ENCODE measurements at places on chromosomes 3 and 15. TPM values are rescaled to one million over a fixed set of nuclear protein-coding genes. Genes with fewer than 3 reads are reported as not detected.

The FGF7 gene
- total RNA-seq = 393 TPM

The MRAS gene
- total RNA-seq = 29.1 TPM

The MYRIP gene
- total RNA-seq = 0.16 TPM

The PLAAT1 gene
- not detected for total RNA-seq

The CD80 gene
- total RNA-seq = 0.16 TPM

The RBMS3 gene
- 50.8 TPM for total RNA-seq

The FBXL22 gene
- 0.16 TPM for total RNA-seq

The EPHB1 gene
- total RNA-seq = 0.63 TPM

The PAQR9 gene
- 0.16 TPM for total RNA-seq
